Inflammatory macrophage (primary cell): ENCODE measurements at places on chromosomes 1 and 21.
A peak's percentile ranks its signal among the peaks of the same experiment; 100 is the strongest.

GRCh38 chr1:168863772-168864171 lies 134.8 kb upstream of the DPT start:
- no peak for DNase-seq

DNA sequence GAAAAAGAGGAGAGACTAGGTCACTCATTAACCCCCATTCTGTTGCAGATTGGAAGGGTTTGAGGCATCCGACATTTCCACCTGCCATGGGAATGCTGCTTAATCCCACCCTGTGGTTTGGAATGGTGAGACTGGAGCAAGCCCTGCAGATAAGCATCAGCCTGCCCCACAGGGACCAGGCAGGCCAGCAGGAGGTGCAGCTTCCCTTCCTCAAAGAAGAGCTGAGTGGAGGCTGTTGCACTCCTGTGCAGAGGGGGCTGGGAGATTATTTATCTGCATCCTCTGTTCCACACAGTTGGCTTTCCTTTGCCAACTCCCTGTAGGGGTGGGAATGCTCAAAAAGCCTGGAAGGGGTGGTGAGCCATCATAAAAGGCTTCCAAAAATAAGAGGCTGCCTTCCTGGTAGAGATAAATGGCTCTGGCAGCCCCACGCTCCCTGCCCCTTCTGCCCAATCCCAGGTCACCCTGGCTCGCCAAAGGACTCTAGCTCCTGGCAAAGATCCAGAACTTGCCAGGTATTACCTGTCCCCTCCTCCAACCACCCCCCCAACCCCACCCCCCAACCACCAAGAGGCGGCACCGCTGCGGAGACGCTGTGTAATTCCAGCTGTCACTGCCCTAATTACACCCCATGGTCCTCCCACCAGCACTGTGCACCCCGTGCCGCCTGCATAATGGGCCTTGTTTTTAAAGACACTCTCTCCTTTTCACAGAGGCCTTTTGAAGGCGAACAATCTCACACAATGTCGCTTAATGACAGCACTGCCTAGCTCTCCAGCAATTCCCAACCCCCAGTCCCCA lies 83.0 kb upstream of the ZC3H12A start:
- no peak for DNase-seq

DNA sequence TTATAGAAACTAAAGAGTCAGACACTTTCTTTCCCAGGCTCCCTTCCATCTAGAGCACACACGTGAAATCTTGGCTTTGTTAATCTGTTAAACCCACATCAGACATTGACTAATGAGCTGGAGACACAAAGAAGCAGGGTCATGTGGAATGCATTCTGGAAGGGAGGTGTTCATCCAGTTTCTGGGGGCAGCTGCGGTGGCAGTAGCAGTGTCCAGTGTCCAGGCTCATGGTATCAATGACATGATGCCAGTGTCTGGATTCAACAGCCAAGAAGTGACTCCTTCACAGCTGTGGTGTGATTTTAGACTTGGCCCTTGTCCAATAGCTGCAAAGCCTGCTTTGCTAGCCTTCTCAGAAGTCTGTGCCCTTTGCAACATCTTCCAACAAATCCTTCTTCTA lies 95.2 kb downstream of the NTPCR start:
- DNase-seq: no peak

DNA sequence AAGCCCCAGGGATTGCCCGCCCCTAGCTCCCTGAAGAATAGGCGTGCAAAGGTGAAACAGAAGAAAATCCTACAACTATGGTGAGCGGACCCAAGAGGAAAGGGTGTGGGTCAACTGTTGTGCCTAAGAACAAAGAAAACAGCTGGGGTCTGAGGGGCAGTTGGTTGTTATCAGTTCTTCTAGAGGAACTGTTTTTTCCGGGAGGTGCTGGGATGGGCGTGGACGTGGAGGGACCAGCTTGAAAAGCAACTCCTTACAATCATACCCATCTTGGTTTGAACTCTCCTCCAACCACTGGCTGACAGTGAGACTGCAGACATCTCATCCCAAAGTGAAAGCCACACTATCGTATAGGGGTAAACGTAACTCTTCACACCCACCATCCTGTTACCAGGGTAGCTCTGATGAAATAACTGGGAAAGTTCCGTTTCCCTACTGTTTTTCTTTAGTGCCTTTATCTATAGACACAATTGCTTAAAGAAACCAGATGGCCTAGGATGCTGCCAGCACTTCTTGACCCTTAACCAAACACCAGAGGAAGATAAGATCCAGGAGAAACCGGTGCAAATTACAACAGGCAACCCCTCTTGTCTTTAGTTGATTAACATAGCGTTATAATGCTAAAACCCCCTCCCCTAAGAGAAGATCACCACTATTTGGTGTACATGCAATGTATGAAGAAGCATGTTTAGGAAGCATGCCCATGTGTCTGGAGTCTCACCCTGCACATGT lies 25.6 kb upstream of the FAM89A start:
- DNase-seq: no peak

DNA sequence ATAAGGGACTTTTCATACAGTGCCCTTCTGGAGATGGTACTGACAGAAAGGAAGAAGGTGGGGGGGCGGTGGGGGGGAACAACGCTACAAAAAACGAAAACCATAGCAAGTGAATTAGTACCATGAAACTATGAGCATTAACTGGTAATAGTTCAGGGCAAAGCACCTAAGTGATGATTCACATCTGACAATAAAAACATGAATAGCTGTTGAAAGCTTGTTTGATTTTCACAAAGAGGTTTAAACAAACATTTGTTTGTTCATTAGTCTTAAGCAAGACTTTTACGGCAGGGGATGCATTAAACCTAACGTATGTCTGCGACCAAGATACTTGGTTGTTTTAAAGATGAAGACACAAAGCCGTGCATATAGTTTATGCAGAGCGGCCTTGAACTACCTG lies 177.5 kb downstream of the LMO4 start:
- DNase-seq: no peak

- DNase-seq: no peak
Observed at GRCh38 chr1:202235003-202235660, 41.5 kb downstream of the LGR6 start.

DNA sequence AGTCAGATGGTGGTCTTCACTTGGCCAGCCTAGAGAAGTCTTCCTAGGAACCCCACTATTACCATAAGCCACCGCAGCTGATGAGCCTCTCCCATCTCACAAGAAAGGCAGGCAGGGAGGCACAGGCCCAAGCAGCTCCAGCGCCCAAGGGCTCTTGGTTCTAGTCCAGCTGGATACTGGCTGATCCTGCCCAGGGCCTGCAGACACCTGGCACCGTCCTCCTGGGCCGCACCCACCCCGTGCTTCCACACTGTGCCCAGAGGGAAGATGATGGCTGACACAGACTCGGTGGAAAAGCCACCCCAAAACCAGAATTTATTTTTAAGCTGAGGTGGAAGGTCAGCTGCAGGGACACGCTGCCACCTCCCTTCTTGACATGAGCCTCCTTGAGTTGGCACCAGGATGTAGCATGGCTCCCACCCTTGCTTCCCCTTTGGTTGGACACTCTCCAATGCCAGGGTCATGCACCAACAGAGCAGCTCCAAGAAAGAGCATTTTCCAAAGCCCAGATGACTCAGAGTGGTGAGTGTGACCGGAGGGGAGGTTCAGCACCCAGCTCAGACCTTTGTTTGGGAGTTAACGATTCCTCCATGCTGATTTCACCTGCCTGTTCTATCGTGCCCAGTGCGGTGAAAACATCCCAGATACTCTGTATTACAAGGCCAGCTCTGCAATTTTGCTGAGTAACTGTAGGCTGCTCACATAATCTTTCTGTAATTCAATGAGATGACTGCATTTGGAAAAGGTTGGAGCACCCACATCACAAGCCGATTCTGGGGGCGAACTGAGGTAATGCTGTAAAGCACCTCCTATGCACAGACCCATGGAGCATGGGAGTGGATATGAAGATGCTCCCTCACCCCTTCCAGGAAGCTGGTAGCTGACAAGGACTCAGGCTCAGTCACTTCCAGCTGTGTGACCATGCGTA lies 63.1 kb upstream of the SLC2A1 start:
- no peak for DNase-seq

DNA sequence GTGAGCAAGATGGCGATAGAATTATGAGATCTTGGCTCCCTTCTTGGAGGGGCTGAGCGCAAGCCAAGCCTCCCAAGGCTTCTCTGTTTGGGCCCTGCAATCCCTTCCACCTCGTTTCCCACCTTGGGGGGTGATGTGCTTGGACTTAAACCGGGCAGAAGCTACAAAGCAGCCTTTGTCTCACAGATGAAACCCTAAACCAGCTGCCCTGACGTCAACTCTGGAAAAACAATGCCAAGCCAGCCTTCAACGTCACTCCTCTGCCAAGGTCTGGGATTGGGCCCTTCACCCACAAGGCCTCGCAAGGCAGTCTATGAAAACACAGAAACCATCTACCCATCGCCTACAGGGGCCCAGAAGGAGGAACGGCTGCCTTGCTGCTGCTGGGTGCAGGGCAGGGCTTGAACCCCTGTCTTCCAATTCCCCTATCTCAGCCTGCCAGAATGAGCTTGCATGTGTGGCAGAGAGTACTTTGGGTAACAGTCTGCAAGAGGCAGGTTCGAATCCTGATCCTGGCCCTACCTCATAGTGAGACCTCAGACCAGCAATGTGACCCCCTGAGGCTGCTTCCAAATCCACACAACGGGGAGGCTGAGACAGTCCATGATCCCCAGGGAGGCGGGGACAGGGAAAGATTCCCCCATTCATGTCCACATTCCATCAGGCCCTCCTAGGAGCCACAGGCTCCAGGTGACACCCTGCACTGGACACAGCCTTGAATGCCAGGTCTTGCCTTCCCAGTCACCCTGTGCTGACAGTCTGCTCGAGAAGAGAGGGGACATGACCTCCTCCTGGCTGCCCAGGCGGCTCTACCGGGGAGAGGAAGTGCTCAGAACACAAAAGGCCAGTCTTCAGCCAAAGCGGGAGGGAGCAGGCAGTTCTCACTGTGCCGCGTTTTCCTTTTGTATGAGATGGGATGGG lies 15.0 kb downstream of the IFFO2 start:
- no peak for DNase-seq

DNA sequence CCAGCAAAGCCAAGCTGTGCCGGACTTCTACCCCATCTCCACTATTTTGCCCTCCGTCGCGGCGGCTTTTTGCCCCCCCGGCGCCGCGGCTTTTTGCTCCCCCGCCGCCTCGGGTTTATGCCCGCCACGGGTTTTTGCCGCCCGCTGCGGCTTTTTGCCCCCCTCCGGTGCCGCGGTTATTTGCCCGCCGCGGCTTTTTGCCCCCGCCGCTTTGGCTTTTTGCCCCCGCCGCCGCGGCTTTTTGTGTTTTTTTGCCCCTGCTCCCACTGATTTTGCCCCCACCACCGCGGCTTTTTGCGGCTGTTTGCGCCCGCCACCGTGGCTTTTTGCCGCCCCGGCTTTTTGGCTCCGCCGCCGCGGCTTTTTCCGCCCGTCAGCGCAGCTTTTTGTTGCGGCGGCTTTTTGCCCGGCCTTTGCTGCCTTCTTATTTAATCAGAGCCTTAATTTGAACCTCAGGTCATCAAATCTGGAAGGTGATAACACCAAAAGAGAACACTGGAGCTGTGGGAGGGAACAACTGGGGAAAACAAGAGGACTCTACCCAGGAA lies 106.0 kb downstream of the TPTE start:
- no peak for DNase-seq

- DNase-seq: no peak
Observed at GRCh38 chr1:78716186-78716585, 66.6 kb downstream of the IFI44 start.

GRCh38 chr1:10761503-10762152 lies 34.8 kb downstream of the CASZ1 start:
- DNase-seq: no peak

DNA sequence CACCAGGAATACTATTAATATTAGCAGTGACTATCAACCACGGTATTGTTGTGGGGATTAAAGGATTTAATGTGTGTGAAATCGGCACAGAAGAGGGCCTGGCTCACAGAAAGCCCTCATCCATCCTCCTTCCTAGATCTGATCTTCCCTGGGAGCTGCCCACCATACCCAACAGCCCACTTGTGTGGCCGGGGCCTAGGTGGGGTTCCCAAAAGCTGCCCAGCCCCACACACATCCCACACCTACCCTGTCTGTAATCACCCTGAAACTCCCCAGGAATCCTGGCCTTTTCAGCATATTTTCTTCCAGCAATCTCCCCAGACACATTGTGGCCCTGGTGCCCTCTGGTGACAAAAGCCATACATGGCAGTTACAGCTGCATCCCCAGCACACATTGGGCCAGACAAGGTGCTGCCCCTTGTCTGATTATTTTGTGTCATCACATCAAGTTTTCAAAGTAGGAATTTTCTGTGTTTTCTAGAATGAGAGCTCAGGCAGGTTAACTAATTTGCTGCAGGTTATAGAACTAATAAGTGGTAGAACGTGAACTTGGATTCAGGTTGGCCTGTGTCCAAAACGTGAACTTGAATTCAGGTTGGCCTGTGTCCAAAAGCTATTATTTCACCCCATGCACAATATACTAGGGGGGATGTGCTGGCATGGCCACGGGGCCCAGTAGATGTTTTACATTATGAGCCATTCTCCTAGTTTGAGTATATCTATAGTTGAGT lies 5.3 kb upstream of the SLC6A9 start:
- peak; percentile 64 for DNase-seq

- no peak for DNase-seq
Observed at GRCh38 chr1:20087668-20088067, 17.7 kb downstream of the PLA2G5 start.

- no peak for DNase-seq
Observed at GRCh38 chr21:14486869-14487268, 59.2 kb downstream of the SAMSN1 start.

DNA sequence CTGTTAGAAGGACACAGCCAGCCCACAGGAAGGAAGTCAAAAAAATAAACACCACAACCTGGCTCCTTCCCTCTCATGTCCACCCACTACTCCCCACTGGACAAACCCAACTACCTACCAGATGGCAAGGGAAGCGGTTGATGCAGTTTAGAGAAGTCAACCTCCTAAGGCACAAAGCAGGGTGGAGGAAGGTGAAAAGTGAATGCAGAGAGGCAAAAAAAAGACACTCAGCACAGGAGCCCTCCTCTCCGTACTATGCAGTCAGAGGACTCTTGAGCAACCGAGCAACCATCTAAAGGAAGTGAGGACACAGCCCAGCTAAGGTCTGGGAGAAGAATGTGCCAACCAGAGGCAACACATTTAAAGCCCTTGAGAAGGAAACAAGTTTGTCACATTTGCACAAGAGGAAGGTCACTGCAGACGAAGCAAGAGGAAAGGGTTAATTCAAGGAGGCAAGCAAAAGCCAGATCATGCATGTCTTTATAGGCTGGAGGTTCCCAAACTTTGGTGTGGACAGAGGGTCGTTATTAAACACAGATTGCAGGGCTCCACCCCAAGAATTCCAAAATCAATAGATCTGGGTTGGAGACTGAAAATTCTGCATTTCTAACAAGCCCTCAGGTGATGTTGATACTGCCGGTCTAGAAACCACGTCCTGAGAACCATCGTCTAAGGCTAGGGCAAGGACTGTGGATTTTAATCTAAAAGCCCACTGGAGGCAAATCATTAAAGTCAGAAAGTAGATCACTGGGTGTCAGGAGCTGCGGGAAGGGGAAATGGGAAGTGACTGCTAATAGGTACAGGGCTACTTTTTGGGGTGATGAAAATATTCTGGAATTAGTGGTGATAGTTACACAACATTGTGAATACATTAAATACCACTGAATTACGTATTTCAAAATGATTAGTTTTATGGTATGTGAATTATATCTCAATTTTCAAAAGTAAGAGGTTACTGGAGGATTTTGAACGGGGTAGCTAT lies 19.7 kb downstream of the TP53BP2 start:
- peak; percentile 85 for DNase-seq

GRCh38 chr1:2788506-2789163 lies 12.9 kb downstream of the TTC34 start:
- no peak for DNase-seq

- DNase-seq: peak; percentile 69
Observed at GRCh38 chr1:229249854-229250644, 20.9 kb upstream of the RAB4A start.
